ENCODE measurements at places on chromosomes 13 and 19. TPM values are rescaled to one million over a fixed set of nuclear protein-coding genes. Genes with fewer than 3 reads are reported as not detected.

HSD17B14 gene
- total RNA-seq = 0.42 TPM

OVOL3 gene
- not detected for total RNA-seq

ANGPTL4 gene
- total RNA-seq = not detected

EXOC3L2 gene
- total RNA-seq = 0.31 TPM

ZNF527 gene
- total RNA-seq = 8.9 TPM

LILRA1 gene
- 18.5 TPM for total RNA-seq

PGLYRP1 gene
- not detected for total RNA-seq

LGI4 gene
- total RNA-seq = 0.31 TPM

TJP3 gene
- total RNA-seq = 5.7 TPM

GSX1 gene
- total RNA-seq = not detected

BST2 gene
- 25.1 TPM for total RNA-seq

CBY2 gene
- 0.21 TPM for total RNA-seq

PABPC3 gene
- 0.84 TPM for total RNA-seq

IGSF23 gene
- not detected for total RNA-seq

ZNF486 gene
- 4.0 TPM for total RNA-seq

TIMM44 gene
- 34.2 TPM for total RNA-seq

GJB2 gene
- 3.4 TPM for total RNA-seq

TEX29 gene
- 0.21 TPM for total RNA-seq

RDH8 gene
- 0.10 TPM for total RNA-seq

ZNF614 gene
- total RNA-seq = 17.4 TPM

IL27RA gene
- 18.5 TPM for total RNA-seq

ZNF667 gene
- 2.9 TPM for total RNA-seq

SLC5A5 gene
- 0.21 TPM for total RNA-seq

MYO1F gene
- total RNA-seq = 145 TPM

RGL3 gene
- total RNA-seq = not detected

MAB21L1 gene
- not detected for total RNA-seq

CGB2 gene
- total RNA-seq = not detected

PRR20D gene
- not detected for total RNA-seq

CYP2F1 gene
- 0.10 TPM for total RNA-seq

SIGLEC14 gene
- total RNA-seq = 28.4 TPM

BABAM1 gene
- 27.3 TPM for total RNA-seq

TNFSF13B gene
- total RNA-seq = 36.6 TPM

LILRB4 gene
- total RNA-seq = 16.7 TPM

STAP2 gene
- 0.42 TPM for total RNA-seq

ELSPBP1 gene
- not detected for total RNA-seq

SYT3 gene
- total RNA-seq = not detected

YJEFN3 gene
- 0.10 TPM for total RNA-seq

RFPL4AL1 gene
- total RNA-seq = not detected

ZNF433 gene
- 0.63 TPM for total RNA-seq

NAT14 gene
- 1.9 TPM for total RNA-seq

MRI1 gene
- total RNA-seq = 17.0 TPM

ZSCAN4 gene
- total RNA-seq = not detected

IRGC gene
- total RNA-seq = not detected

GAS6 gene
- 3.3 TPM for total RNA-seq

ZNF441 gene
- total RNA-seq = 7.0 TPM

SLC15A1 gene
- not detected for total RNA-seq

ONECUT3 gene
- not detected for total RNA-seq

APOC4 gene
- not detected for total RNA-seq
